ENCODE measurements at places on chromosomes 2 and 18.
A peak's percentile ranks its signal among the peaks of the same experiment; 100 is the strongest.

- no peak for DNase-seq
These were observed 27.2 kb downstream of the ACAA2 start for GRCh38 chr18:49786019-49786720.

DNA sequence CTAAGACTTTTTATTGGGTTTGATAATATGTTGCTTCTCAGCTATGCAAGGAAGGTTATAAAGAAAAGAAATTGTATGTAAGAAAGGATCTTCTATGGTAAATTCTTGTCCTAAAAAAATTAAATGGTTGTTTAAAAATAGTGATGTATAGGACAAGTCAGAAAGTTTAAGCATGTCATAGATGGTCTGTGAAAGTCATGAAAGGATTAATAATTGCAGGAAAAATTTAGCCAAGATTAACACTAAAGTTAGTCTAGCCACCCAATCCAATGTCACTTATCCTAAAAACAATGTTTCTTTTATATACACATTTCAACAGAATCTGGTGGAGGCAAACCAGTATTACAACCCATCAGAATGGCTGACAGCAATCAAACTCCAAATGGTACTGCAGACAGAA is 1046.7 kb upstream of the SLC39A10 start:
- no peak for DNase-seq

DNA sequence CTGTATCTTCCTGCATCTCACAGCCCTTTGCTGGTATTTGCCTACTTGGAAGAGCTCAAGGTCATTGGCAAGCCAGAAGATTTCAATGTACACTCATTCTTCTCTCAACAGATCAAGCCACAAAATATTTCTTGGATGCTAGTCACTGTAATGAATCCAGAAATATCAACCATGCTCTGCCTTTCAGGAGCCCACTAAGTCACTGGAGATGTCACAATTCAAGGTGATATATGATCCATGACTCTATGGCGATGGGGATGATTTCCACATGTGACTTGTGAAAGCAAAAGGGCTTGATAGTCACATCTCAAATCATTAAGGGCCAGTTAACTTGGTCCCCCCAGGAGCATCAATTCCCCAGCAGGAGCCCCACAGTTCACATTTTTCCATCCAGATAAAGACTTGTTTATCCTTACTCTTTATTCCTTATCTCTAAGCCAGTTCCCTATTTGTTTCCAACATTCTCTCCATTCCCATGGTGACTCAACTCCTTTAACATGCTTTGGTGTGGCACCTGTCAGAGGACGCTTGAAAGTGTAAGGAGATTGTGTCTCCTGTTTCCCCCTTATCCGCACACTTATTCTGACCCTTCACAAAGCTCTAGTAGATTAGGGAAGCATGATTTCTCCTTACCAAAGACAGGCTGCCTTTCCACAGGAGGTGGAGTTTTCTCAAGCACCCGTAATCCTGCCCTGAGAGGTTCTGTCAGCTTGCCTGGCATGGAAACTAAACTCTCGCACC is 15.8 kb downstream of the PKDCC start:
- DNase-seq, result peak; percentile 91

- DNase-seq, result no peak
These were observed 36.3 kb downstream of the STAT4 start for GRCh38 chr2:191114403-191114886.

DNA sequence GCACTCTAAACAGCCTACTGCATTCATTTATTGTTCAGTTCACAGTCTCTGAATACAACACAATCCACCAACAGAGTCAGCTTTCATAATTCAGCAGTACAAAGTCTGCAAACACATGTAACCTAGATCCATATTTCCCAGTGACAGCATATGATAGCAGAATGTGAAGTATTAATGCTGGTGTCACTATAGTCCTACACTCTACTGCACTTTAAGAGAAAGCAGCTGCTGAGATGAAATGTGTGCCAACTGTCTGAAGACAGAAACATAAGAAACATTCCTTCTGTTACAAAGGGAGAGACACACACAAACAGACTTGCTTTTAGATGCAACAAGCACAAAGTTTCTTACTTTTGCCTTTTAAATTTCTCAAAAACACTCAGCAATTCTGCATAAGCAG is 441.8 kb downstream of the ZEB2 start:
- peak; percentile 50 for DNase-seq

GRCh38 chr2:116917196-116917595 is 897.3 kb upstream of the DDX18 start:
- no peak for DNase-seq

GRCh38 chr18:27540111-27540510 is 355.0 kb upstream of the CHST9 start:
- no peak for DNase-seq

GRCh38 chr2:97673182-97673914 is 3.8 kb downstream of the C2orf92 start:
- DNase-seq, result no peak

- DNase-seq, result no peak
These were observed 118.3 kb upstream of the RNU4ATAC start for GRCh38 chr2:121412349-121412748.

GRCh38 chr2:30713698-30714097 is 93.5 kb downstream of the CAPN13 start:
- no peak for DNase-seq

GRCh38 chr18:27847412-27847811 is 329.5 kb downstream of the CDH2 start:
- no peak for DNase-seq

- no peak for DNase-seq
These were observed 363.8 kb upstream of the HNRNPA3 start for GRCh38 chr2:176848844-176849243.
